ENCODE measurements at places on chromosomes 2 and 18.
A peak's percentile ranks its signal among the peaks of the same experiment; 100 is the strongest.

DNA sequence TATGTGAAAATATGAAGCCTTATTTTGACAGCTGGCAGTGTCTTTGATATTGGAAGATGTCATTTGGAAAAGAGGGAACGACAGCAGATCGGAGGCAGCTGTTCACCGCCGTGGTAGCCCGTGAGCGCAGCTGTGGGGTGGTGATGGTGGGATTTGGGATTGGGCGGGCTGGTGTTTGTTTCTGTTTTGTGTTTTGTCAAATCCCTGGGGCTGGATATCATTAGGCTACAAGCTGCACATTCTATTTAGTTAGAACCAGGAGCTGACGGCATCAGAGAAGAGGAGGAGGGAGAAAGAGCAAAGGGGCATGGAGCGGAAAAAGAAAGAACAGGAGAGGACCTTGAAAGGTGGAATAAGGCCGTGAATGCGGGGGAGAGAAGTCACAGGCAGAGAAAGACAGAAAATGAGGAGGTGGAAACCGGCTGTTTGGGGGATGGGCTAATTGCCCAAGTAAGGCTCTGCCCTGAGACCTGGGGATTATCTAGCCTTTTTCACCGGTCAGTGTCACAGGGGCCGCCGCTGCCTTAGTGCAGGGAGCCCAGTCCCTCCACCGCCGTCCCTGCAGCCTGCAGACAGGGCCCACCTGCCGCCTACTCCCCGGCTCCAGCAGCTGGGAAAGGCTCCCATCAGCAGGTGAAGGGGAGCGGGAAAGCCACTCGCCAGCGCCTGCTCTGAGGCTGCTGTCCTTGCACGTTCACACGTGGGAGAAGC lies 88.0 kb downstream of the ZCCHC2 start:
- peak; percentile 27 for DNase-seq

DNA sequence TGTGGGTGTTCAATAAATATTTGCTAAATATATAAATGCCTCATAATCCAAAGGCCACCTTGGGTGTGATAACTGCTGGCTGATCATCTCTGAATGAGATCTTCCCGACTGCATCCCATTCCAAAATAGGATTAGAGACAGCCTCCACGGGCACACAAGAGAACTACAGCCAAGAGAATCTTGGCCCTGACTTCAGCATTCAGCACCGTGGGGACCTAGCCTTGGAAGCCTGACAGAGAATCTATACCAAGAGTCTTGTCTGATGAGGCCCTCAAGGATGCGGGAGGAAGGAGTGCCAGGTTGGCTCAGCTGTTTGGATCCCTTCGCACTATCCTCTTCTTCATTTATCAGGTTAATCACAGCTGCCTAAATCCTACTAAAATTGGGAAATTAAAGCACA lies 85.8 kb downstream of the RBM43 start:
- no peak for DNase-seq

DNA sequence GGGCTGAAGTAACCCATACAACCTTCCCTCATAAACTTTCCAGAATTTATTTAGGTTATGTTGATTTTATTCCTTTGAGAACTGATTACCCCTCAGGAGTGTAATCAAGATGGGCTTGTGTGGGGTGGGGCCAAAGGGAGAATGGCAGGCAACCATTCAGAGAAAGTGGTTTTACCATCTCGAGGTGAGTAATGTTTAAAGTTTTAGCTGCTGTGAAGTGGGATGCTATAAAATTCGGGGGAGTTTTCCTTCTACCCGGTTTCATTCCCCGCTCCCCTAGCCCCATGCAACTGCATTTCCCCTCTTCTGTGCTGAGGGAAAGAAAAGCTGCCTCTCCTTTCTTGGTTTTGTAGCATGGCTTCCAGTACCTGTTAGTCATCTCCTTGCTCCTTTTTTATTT lies 34.7 kb downstream of the MAP4K4 start:
- no peak for DNase-seq

GRCh38 chr2:65153515-65153914 lies 23.6 kb upstream of the RAB1A start:
- no peak for DNase-seq

- DNase-seq, result no peak
Measured at GRCh38 chr2:61326423-61326822, 144.5 kb downstream of the USP34 start.

GRCh38 chr2:98730053-98730706 lies 752 bp downstream of the MGAT4A start:
- peak; percentile 66 for DNase-seq
